ENCODE measurements at places on chromosomes 6 and 20. TPM values are rescaled to one million over a fixed set of nuclear protein-coding genes. Genes with fewer than 3 reads are reported as not detected.

- DNase-seq: no peak
These were observed 23.2 kb downstream of the HLA-A start for GRCh38 chr6:29965563-29965872.

DNA sequence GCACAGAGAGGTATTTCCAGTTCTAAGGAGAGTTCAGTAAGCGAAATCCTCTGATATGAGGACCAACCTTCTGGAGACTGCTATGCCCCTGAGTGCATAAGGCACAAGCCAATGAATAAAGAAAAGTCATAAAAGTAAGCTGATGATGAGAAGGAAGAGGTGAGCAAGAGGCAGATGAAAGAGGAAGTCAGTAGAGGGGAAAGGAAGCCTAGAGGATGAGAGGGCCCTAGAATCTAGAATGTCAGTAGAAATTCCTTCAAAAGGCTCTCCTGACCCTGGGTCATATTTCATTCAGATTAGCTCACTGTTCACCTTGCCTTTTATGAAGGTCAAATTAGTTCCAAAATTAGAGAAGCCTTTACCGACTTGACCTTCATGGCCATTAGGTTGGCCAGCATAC, 209.2 kb downstream of the CD83 start:
- DNase-seq: no peak

DNA sequence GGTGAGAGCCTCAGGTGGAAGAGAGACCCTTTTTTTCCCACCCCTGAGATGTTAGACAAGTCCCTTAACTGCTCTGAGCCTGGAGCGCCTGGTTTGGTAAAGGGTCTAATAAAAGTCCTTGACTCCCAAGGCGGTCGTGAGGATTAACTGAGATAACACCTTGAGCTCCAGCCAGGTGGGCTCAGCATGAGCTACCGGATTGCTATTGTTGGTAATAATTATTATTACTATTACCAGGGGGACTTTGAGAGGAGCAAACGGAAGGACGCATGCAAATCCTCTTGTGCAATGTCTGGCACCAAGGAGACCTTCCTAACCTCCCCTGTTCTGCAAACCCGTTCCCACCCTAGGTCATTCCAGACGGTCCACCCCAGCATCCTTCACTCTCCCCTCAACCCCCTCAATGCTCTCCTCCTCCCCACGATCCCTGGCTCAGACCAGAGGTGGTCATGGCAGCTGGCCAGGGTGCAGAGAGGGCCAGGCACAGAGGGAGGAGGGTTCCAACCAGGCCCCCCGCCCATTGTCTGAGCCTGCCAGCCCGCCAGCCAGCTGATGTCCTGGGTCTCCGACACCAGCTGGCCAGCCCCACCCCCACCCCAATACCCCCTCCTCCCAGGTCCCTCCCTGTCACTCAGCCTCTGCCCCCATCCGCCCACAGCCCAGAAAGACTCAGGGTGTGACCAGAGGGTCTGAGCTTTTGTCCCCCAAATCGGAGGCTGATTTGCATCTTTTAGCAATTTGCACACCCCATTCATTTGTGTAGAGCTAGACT, 14.3 kb upstream of the CBFA2T2 start:
- DNase-seq: peak; percentile 53

DNA sequence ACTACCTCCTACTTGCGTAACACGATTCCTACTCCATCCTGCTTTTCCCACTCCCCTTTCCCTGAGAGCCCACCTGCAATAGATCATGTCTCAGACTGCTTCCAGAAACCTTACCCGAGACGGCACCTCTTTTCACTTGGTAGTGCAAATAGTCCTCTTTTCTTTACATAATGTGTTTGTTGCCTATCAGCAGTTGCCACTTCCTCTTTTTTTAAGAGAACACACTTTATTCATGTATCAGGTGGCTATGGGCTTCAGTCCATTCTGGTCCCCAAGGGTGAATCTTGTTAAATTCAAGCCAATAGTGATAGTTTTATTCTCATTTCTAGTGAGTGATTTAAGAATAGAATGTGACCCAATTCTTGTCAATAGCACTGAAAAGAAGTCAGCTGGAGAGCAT, 57.7 kb upstream of the FERMT1 start:
- DNase-seq: no peak

- DNase-seq: no peak
These were observed 3.3 kb upstream of the TAAR5 start for GRCh38 chr6:132592855-132593254.

DNA sequence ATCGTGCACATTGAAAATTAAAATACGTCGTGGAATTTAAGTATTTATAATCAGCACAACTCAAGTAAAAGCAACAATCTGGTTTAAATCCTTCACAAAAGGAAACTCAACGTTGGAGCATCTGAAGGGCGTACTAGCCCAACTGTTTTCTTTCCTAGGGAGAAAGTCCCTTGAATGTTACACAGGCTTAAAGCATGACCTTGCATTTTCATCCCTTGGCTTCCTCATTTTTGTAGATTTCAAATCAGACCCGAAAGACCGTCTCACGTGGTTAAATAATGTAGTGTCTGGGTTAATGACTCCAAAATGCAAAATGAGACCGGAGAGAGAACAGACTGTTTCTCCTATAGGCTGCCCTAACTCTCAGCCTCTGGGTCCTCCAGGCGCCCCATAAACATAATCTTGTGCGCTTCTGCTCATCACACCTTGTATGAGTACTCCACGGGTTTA, 249.2 kb upstream of the RREB1 start:
- no peak for DNase-seq

DNA sequence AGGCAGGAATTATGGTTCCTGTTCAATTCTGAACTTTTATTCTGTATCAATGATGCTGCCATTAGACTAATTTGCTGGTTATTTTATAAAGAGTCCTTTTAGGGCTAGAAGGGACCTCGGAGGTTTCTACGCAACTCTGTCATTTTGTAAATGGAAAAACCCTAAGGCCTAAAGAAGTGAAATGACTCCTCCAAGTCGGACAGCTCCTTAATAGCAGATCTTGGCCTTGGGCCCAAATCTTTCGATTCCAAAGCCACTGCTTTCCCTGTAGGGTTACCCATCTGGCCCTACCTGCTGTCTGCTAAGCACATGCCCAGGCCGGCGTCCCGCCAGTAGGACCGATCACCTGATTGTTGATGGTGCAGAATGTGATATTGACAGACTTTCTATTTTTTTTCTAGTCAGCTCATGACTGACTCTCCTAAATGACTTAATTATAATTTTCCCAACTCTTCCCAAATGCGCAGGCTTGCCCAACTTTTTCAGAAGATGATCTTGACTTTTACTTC, 40.2 kb downstream of the PLEKHG1 start:
- DNase-seq: no peak

DNA sequence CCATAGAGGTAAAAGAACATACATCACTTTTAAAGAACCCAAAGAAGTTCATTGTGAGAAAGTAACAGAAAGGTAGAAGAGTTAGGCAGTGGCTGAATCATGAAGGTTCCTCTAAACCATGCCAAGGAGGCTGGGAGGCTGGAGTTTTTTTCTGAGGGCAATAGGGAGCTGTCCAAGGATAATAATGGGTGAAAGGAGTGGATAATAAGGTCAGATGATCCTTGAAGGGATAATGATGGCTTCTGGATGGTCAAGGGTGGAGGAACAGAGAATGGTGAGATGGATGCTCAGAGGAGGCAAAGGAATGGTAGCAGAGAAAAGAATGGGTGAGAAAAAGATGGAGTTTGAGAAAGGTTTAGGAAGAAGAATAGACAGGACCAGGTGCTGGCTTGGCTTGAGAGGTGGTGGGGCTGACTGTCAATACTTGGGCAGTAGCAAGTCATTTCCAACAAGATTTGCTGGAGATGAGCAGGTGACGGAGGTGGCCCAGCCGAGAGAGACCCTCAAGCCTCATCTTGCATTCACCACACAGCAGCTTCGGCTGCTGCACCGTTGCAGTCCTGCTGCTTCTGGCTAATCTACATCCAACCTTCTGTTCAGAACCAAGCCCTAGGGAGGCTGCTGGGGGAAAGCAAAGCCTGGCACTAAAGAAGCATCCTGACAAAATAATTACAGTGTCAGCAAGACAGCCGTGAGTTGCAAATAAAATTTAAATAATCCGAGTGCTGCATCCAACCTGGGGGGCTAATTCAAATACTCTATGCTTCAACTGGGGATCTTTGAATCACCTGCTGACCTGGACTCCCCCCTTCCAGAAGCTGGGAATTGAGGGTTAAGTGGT, 131.2 kb upstream of the KCNG1 start:
- DNase-seq: no peak

DNA sequence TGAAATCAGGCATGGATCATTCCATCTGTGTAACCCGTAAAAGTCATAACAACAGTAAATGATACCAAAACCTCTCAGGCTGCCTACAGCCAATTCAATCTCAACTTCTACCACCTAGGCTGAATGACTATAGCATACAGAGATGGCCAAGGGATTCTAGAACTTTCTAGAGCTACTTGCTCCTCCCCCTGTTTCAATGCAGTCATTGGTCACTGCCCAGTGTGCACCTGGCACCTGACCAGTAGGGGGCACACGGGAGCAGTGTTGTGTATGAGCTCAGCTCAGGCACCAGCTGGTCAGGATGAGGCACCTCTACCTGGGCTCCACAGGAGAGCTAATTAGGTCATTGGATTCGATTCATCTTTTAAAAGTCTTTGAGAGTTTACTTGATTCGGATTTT, 86.2 kb downstream of the PLEKHG1 start:
- DNase-seq: peak; percentile 89

- no peak for DNase-seq
These were observed 10.6 kb downstream of the RPS10 start for GRCh38 chr6:34414999-34415858.

DNA sequence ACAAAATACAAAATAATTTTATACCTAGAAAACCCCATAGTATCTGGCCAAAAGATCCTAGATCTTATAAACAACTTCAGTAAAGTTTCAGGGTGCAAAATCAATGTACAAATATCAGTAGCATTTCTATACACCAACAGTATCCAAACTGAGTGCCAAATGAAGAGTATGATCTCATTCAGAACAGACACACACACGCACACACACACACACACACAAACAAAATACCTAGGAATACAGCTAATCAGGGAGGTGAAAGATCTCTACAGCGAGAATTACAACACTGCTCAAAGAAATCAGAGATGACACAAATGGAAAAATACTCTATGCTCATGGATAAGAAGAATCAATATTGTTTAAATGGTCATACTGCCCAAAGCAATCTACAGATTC, 49.2 kb downstream of the TOMM6 start:
- no peak for DNase-seq

The USP49 gene
- total RNA-seq: 15.7 TPM

The SLC26A8 gene
- total RNA-seq: not detected

The BANF2 gene
- not detected for total RNA-seq

The CCM2L gene
- total RNA-seq: 7.8 TPM

The ADGRG6 gene
- total RNA-seq: 23.4 TPM

All from endodermal cell (in vitro differentiated cells).